ENCODE measurements at places on chromosomes 7 and 10.
A peak's percentile ranks its signal among the peaks of the same experiment; 100 is the strongest.

DNA sequence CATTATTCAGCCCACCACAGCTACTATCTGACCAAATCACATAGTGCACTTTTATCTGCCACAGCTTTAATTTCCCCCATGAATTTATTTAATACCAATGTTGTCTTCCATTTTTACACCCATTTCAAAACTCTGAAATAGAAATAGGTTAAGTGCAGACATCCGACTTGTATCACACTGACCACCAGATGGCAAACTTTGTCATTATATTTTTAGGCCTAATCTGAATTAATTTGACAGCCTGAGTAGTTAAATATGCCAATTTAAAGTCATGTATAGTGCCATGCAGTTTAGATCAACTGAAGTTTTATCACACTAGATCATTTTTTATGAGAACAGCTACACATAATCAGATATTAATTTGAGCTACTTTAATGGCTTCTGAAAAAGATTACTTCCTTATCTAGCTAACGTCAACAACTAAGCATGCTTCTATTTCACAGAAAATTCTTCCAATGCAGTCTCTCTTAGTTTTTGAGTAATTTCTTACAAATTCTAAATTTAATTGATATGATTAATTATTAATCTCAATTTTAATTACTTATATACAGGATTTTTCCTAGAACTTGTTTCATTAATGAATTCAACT lies 566.4 kb downstream of the GFRA1 start:
- DNase-seq = no peak

GRCh38 chr10:67306588-67307205 lies 380.9 kb downstream of the LRRTM3 start:
- no peak for DNase-seq

- no peak for DNase-seq
These were observed 1.7 kb downstream of the CCSER2 start for GRCh38 chr10:84329986-84330651.

- DNase-seq = no peak
These were observed 48.1 kb downstream of the RGS10 start for GRCh38 chr10:119494236-119495020.

DNA sequence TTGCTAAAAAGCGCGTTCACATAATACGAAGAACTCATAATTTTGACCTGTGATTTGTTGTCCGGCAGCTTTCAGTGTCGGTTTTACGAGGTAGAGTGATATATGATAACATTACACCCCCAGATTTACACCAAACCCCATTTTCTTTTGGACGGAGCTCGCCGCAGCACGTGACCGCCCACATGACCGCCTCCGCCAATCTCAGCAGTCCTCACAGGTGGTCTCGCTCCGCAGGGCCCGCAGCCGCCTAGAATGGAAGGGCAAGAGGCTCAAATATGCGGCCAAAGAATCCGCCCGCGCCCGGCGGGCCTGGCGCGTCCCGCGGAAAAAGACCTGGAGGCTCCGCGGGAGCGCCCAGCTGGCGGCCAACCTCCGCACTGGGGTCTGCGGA lies at the start of gene HOXA7:
Gene HOXA7 (minus strand): TSS at position 168 of the 391 bp plus-strand sequence. CDS start 130 bp downstream, at position 38.
- DNase-seq = peak; percentile 76

GRCh38 chr7:155702616-155703015 lies 58.2 kb downstream of the RBM33 start:
- no peak for DNase-seq

- DNase-seq = no peak
These were observed 85.7 kb upstream of the AOAH start for GRCh38 chr7:36810032-36810431.

DNA sequence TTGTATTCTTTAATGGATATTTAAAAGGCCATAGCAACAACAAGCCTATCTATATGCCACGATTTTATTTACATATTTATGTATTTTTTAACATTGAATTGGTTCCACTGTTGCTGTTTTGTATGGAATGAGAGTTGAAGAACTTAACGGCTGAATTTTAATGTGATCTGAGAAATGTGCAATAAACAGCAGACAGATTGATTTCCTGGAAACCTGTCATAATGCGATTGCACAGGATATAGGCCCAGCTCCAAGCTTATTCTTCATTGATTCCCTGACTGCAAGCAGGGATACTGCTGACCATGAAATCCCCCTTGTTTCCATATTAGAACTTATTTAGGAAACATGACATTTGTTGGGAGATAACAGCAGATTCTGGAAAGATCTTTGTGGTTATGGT lies 195.6 kb downstream of the KCND2 start:
- DNase-seq = no peak

- no peak for DNase-seq
These were observed 13.2 kb upstream of the CAMK2B start for GRCh38 chr7:44338600-44338999.

GRCh38 chr10:123245264-123245663 lies 91.1 kb downstream of the BUB3 start:
- no peak for DNase-seq

DNA sequence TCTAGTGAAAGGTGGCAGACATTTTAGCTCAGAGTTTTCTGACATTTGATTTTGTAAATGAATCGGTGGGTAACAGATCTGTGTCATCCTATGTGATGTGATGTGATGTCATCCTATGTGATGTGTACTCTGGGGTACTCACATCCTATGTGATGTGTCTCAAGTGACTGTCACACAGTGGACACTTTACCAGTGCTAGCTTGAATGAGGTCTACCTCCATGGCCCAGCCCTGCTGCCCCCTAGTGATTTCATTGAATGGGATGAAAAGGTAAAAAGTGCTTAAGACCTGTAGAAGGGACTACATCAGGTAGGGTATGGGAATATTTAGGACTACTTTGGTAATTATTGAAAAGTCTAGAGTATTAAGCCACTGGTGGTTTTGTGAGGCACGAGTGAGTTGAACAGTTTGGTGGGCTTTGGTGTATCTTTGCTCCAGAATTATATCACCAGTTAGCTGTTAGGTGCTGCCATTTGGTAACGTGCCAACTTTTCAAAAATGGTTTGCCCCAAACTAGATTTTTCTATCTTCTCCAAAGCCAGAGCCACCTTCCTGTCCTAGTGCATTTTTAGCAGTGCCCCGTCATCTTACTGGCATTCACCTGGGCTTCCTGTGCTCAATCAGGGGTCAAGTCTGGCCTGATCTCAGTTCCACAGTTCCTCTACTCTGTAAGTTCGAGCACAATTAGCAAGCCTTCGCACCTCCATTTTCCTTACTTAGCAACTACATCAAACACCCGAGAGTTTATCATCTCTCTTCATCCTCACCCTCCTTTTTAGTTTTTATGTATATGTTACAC lies 9.7 kb downstream of the EIF4H start:
- no peak for DNase-seq

DNA sequence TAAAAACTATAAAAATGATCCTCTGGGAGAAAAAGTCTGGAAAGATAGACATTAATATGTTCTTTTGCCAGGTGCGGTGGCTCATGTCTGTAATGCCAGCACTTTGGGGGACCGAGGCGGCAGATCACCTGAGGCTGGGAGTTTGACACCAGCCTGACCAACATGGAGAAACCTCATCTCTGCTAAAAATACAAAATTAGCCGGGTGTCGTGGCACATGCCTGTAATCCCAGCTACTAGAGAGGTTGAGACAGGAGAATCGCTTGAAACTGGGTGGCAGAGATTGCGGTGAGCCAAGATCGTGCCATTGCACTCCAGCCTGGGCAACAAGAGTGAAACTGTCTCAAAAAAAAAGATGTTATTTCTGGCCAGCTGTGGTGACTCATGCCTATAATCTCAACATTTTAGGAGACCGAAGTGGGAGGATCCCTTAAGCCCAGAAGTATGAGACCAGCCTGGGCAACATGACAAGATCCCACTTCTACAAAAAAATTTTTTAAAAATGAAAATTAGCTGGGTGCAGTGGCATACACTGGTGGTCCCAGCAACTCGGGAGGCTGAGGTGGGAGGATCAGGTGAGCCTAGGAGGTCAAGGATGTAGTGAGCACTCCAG lies 101.9 kb upstream of the LRRN3 start:
- no peak for DNase-seq

DNA sequence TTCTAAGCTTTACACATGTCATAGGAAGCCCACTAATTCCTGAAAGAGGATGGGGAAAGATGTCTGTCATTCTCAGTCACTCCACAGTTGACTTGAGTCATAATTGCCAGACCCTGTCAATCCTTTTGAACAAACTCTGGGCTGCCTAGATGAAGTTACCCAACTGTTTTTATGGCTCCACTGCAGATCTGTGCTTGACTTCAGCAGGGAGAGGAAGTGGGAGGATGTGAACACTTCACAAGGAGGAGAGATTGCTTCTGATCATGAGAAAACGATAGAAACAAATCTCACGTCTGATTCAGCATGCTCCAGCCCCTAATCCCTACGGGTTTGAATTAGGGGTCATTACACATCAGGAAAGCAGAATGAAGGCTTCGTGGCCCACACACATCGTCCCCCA lies 596.6 kb upstream of the CELF2 start:
- DNase-seq = no peak

DNA sequence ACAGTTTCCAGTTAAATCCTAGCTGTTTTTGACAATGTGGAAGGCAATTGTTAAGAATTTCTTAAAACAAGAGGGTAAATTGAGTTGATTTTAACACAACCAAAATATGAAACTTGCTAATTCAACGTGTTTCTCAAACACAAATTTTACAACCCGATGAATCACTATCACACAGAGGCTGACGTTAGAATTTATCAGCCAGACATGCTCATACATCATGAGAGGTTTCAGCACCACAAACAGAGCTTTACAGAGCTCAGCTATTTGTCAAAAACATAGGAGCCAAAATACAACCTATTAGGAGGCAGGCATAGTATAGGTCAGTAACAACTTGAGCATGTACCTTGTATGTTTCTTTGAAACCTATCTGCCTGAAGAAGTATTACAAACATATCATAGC lies 36.1 kb downstream of the LRRN3 start:
- DNase-seq = no peak

DNA sequence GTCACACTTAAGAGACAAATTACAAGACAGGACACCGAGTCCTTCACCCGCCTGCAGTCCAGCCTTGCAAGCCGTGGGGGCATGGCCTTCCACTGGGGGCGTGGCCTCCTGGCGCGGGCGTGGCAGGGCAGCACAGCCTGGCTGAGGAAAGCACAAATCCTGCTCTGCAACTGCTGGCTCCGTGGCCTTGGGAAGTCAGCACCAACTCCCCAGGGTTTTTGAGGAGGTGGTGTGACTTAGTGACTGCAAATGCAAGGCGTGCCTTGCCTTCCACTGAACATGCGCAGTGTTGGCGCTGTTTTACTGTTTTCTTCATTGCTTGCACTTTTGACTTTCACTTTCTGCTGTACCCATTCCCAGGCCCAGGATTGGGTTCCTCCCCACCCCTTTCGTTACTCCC lies 12.9 kb upstream of the BMS1 start:
- no peak for DNase-seq

DNA sequence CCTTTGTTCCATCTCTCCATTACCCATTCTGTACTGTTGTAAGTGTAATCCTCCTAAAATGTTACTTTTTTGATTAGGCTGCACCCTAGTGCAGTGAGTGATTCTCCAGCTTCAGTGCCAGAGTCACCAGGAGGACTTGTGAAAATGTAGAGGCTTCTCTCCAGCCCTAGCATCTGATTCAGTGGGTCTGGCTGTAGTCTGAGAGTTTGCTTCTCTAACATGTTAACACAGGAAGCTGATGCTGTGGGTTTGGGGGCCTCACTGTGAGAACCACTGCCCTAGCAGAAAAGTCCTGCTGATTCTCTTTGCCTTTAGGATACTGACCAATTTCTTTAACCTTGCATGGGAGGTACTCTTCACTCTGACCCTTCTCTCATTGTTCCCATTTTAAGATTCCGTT lies 24.4 kb downstream of the CSGALNACT2 start:
- no peak for DNase-seq

DNA sequence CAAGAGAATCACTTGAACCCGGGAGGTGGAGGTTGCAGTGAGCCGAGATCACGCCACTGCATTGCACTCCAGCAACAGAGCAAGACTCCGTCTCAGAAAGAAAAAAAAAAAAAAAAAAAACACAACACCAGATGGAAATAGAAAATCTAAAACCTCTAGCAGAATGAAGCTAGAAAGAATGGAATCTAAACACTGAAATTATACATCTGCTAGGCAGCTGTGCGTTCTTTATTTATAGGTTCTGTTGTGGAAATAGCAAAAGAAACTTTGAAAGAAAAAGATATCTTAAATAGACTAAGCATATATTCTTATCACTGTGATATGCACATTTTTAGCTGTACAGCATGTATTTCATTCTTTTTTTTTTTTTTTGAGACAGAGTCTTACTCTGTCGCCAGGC lies 17.1 kb downstream of the BMPR1A start:
- DNase-seq = no peak

GRCh38 chr7:31408140-31408729 lies 67.7 kb upstream of the NEUROD6 start:
- DNase-seq = no peak

- no peak for DNase-seq
These were observed 38.9 kb downstream of the TMEM229A start for GRCh38 chr7:123993996-123994395.

- DNase-seq = no peak
These were observed 1028.7 kb downstream of the XPNPEP1 start for GRCh38 chr10:108894402-108895301.

DNA sequence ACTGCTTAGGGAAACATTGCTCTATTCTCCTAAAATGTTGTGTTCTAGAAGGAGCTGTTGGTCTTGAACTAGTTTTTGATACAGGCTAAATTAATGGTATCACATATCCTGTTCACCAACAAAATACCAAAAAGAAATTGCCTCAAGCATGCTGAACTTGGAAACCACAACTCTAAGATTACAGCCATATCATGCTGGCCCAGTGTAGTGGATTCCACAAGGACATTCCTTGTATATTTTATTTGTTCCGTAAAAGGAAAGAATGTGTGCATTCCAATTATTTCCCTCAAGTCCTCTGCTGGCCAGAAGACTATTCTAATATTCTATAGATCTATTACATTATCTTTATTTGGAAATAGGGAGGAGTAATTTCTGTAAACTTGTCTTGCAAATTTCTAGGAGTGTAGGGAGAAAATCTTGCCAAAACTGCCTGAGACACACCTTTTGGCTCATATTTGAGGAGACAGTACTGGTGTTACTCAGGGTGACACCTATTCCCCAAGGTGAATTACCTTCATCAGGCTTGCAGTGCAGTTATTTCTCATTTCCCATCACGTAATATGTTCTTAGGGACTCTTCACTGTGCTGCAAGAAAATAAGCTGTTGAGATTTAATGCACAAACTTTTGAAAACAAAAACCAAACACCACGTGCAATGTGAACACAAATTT lies 1.9 kb upstream of the NEBL start:
- DNase-seq = no peak

DNA sequence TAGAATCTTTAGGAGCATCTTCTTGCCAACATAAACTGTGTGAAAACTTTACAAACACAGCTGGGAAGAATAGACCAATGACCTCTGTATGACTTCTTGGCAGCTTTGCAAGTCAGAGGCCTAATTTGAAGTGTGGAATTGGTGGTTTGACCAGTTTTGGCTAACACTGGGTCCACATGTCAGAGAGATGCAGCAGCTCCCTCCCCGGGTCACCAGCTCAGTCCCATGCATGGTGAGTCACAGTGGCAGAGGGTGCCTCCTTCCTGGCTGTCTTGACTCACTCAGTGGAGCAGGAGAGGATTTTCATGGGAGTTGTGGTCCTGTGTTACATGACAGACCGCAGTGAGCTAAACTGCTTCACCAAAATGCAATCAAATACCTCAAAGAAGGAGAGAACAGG lies 8.2 kb upstream of the STARD3NL start:
- DNase-seq = peak; percentile 52

Data from Peyer's patch (tissue), 4 donors.